Vein endothelial cell (primary cell): ENCODE measurements at places on chromosomes 7 and 10. TPM values are rescaled to one million over a fixed set of nuclear protein-coding genes. Genes with fewer than 3 reads are reported as not detected.

Gene SYT15B
- 0.19 and 0.65 TPM in 2 replicates for total RNA-seq

Gene HOXA5
- total RNA-seq, result 5.9 and 13.6 TPM in 2 replicates

Gene PODXL
- total RNA-seq, result 167 and 193 TPM in 2 replicates

Gene PNLIP
- total RNA-seq, result not detected in 2 replicates

Gene ANXA8
- total RNA-seq, result not detected in 2 replicates

Gene CHRM2
- total RNA-seq, result 0.19 TPM in 1 of 2 replicates, not detected in the other

Gene LIPN
- total RNA-seq, result not detected in 2 replicates

Gene ANLN
- 56.8 and 111 TPM in 2 replicates for total RNA-seq

Gene ARPC1B
- 358 and 500 TPM in 2 replicates for total RNA-seq

Gene FIS1
- total RNA-seq, result 153 and 200 TPM in 2 replicates

Gene SPDYE16
- under 0.01 TPM in 1 of 2 replicates, not detected in the other for total RNA-seq

Gene CALHM1
- not detected in 2 replicates for total RNA-seq

Gene ODAD2
- 0.98 and 1.7 TPM in 2 replicates for total RNA-seq

Gene RAMP3
- not detected in 2 replicates for total RNA-seq

Gene MTERF1
- 8.8 and 11.5 TPM in 2 replicates for total RNA-seq

Gene ACSL5
- 18.3 and 26.7 TPM in 2 replicates for total RNA-seq

Gene SRGN
- total RNA-seq, result 765 and 785 TPM in 2 replicates

Gene OR2A1
- total RNA-seq, result not detected in 2 replicates

Gene DNAJB6
- total RNA-seq, result 101 and 121 TPM in 2 replicates

Gene ERCC6
- 34.2 and 39.8 TPM in 2 replicates for total RNA-seq

Gene FLNC
- 182 and 242 TPM in 2 replicates for total RNA-seq

Gene LRRTM3
- total RNA-seq, result not detected in 2 replicates

Gene SLC16A9
- under 0.01 and 0.67 TPM in 2 replicates for total RNA-seq

Gene TRPV5
- 0.10 TPM in 1 of 2 replicates, not detected in the other for total RNA-seq

Gene OR2A12
- total RNA-seq, result not detected in 2 replicates

Gene CCDC3
- total RNA-seq, result under 0.01 and 0.96 TPM in 2 replicates

Gene ICA1
- total RNA-seq, result 50.3 and 52.3 TPM in 2 replicates

Gene LRIT1
- total RNA-seq, result not detected in 2 replicates

Gene MYL10
- not detected in 2 replicates for total RNA-seq

Gene GPRIN2
- not detected in 2 replicates for total RNA-seq

Gene SRRM3
- 0.67 and 2.6 TPM in 2 replicates for total RNA-seq

Gene UNC5B
- total RNA-seq, result 9.8 and 14.0 TPM in 2 replicates

Gene PTF1A
- total RNA-seq, result not detected in 2 replicates

Gene SORBS1
- total RNA-seq, result 1.1 and 1.6 TPM in 2 replicates

Gene SMKR1
- 0.33 TPM in 1 of 2 replicates, not detected in the other for total RNA-seq

Gene SKAP2
- 23.5 and 25.8 TPM in 2 replicates for total RNA-seq

Gene C10orf90
- not detected in 2 replicates for total RNA-seq

Gene LIPJ
- total RNA-seq, result under 0.01 TPM in 1 of 2 replicates, not detected in the other

Gene RNF32
- under 0.01 TPM in 1 of 2 replicates, not detected in the other for total RNA-seq

Gene RELN
- 59.3 and 137 TPM in 2 replicates for total RNA-seq

Gene ARHGEF5
- total RNA-seq, result 0.29 and 0.33 TPM in 2 replicates

Gene ZNF862
- 8.5 and 12.0 TPM in 2 replicates for total RNA-seq

Gene FGFR2
- not detected in 2 replicates for total RNA-seq

Gene ZWINT
- 24.5 and 40.1 TPM in 2 replicates for total RNA-seq

Gene MAGI2
- total RNA-seq, result 4.5 and 5.9 TPM in 2 replicates

Gene ACBD7
- 0.65 and 1.9 TPM in 2 replicates for total RNA-seq

Gene PNLIPRP2
- not detected in 2 replicates for total RNA-seq

Gene PRKAR2B
- 18.9 and 43.8 TPM in 2 replicates for total RNA-seq

Gene PON3
- total RNA-seq, result 0.19 and 0.65 TPM in 2 replicates

Gene FBXO24
- total RNA-seq, result 0.19 and 0.65 TPM in 2 replicates
